ENCODE measurements at places on chromosomes 3 and 15. TPM values are rescaled to one million over a fixed set of nuclear protein-coding genes. Genes with fewer than 3 reads are reported as not detected.

The DZIP1L gene
- 0.37 TPM for total RNA-seq

The RCN2 gene
- 23.2 TPM for total RNA-seq

The SLC38A3 gene
- not detected for total RNA-seq

The GPR87 gene
- total RNA-seq = 0.40 TPM

Measured in activated CD4-positive, alpha-beta T cell treated with anti-CD3 and anti-CD28 coated beads, Interleukin-2, amount 10 ng/mL, durations not matched to agents 7 days and 5 days (primary cell).